ENCODE measurements at places on chromosomes 11 and 22.

GRCh38 chr11:118214210-118214914 lies 10.4 kb downstream of the JAML start:
- DNase-seq, result no peak

DNA sequence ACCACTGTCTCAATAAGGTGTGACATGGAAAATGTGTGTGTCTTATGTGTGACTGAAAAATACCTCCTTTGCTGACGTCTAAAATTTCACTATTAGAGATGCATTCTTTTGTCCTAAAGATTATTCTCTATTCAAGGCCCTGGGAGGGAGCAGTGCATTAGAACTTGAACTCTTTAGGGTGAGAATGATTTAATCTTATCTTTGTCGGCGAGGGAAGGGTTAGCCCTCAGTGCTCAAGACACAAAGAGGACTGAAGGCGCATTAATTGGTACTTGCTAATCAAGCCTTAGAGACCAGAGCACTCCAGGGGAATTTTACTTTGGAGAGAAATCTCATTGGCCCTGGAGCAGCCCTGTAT lies 29.8 kb upstream of the PLET1 start:
- DNase-seq, result no peak

- no peak for DNase-seq
Observed at GRCh38 chr11:101128571-101129202, 926 bp downstream of the PGR start.

DNA sequence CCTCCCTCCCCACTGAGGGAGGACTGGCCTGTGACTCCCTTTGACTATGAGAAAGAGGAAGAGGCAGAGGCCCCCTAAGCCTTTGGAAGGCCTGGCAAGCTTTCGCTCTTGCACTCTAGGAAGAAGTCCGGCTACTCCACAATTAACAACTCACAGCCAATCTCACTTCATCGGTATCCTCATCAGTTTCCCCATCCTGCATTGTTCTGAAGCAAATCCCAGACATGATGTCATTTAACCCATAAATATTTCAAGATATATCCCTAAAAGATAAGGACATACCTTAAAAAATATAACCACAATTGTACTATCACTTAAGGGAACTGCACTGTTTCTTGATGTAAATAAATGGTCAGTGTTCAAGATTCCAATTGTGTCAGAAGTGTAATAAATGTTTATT lies 63.1 kb downstream of the CWC15 start:
- no peak for DNase-seq

- DNase-seq, result no peak
Observed at GRCh38 chr22:27989758-27990450, 70.8 kb upstream of the PITPNB start.

- DNase-seq, result no peak
Observed at GRCh38 chr11:61870541-61871031, 20.8 kb downstream of the FADS3 start.

- no peak for DNase-seq
Observed at GRCh38 chr11:118099838-118100556, 13.2 kb upstream of the SMIM35 start.

- DNase-seq, result no peak
Observed at GRCh38 chr22:36910461-36910860, 3.0 kb upstream of the CSF2RB start.

DNA sequence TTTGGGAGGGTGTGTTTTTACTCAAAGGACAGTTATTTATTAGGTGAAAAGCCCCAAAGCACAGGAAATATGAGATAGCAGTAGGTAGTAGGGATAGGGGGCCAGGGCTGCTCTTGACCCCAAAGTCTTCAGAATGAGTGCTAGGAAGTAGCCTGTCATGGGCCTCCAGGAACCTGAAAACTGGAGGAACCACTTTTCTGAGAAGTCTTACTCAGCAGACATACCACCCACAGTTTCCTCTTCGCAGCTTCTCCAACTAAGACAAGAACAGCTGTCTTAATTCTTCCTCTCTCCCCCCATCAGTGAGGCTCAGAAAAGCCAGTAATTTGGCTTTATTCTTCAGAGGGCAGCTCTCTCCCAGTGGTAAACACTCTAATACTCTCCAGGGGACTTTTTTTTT lies 84.0 kb upstream of the CTSC start:
- DNase-seq, result no peak

- DNase-seq, result no peak
Observed at GRCh38 chr22:30247974-30248373, 1.4 kb upstream of the LIF start.

DNA sequence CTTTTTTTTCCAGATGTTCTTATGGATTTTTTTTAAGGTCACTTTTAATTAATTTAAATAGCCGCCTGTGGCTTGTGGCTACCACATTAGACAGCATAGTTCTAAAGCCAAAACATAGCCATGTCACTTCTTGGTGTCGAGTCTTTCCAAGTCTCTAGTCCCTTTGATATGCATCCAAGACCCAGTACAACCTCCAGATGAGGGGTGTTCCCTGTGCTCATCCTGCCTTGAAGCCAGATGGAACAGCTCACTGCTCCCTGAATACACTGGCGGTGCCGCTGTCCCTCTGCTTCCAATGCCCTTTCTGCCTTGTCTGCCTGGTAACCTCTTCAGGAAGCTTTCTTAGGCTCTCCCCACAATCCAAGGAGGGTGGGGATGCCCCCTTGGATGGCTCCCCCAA lies 338.0 kb downstream of the TENM4 start:
- DNase-seq, result no peak

- DNase-seq, result no peak
Observed at GRCh38 chr11:65899356-65900124, 648 bp downstream of the FOSL1 start.

- DNase-seq, result no peak
Observed at GRCh38 chr11:104198576-104198975, 34.6 kb upstream of the PDGFD start.

DNA sequence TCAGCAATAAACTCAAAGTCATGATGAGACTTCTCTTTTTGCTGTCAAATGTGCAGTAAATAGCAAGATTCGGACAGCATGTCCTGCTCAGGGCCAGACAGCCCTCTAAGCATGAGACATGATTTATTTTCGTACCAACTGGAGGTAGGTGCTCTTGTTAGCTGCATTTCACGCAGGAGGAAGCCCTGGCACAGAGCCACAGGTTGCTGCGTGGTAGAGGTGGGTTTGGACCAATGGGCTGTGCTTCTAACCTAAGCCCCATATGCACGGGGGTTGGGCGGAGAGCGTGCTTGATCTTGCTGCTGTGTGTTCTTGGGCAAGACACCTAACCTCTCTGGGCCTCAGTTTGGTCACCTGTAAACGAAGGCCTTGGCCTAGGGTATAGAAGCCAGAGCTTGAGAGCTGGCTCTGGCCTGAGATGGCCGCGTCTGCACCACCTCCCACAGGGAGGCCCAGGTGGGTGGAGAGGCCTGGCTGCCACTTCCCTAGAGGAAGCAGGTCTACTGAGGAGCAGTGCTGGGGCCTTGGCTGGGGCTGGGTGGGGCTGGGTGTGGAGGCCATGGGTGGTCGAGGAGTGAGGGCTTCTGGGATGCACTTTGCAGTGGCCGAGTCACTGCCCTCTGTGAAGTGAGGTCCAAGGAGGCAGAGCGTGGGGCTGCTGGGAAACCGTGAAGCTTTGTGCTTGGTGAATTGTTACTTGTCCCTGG lies 38.5 kb upstream of the GRAMD4 start:
- no peak for DNase-seq

GRCh38 chr11:16278273-16278672 lies 78.1 kb downstream of the SOX6 start:
- no peak for DNase-seq

DNA sequence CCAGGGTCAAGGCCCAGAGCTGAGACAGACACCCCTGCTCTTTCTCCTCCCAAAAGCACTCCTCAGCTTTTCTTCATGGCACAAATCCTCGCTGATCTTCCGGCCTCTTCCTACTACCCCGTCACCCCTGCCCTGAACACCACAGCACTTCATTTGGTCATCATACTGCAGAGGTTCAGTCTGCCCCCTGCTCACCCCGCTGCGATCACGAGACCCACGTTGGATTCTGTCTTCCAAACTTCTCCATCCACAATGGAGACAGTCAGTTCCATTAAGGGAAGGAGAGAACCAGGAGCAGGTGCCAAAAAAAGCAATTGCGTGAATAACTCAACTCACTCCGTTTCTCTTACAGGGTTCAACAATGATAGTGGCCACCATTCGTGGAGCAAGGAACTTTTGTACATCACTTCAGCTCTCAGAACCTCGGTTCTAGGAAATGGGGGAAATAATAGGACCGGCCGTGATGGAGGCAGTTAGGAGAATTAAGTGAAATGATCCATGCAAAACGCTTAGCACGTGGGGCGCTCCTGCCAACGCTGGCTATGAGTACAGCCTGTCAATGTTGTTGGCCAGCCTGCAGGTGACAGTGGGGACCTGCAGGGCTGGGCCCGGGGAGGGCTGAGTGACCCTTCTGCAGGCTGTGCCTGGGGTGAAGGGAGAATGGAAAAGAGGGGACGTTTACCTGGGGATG lies 45.9 kb downstream of the MN1 start:
- no peak for DNase-seq

- no peak for DNase-seq
Observed at GRCh38 chr11:93686812-93687211, 25.3 kb downstream of the CEP295 start.

DNA sequence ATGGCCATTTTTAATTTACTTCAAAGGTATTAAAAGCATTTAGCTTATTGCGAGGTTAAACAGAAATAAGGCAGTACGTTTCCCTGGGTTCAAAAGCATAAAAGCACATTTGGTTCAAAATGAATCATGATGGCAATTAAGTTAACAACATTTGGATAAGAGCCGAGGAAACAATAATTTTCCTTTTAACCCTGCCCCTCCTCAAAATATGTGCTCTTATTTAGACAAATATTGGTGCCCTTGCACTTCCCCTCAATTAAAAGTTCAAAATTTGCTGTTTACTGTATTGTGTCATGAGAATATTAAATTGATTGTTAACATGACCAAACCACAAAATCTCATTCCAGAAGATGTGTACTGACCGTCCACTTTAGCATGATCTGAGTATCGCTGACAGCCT lies 48.7 kb downstream of the VSIG10L2 start:
- DNase-seq, result no peak

GRCh38 chr11:214083-214482 lies 6.6 kb downstream of the RIC8A start:
- no peak for DNase-seq

DNA sequence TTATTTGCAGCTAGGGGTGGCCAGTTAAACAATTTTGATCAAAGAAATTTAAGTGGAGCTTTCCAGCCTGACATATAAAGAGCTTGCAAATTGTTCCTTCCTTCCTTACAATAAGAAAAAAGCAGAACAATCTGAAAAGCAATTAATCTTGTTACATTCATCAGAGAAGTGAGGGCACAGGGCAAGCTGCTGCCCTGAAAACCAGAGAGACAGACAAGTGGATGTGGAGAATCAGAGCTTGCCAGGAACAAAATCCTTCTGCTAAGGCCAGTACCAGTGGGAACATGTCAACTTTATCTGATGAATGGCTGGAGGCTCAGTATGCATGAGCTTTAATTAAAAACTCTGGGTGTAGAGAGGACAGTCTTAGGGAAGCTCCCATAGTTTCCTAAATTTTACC lies 8.8 kb downstream of the CCDC179 start:
- DNase-seq, result no peak

DNA sequence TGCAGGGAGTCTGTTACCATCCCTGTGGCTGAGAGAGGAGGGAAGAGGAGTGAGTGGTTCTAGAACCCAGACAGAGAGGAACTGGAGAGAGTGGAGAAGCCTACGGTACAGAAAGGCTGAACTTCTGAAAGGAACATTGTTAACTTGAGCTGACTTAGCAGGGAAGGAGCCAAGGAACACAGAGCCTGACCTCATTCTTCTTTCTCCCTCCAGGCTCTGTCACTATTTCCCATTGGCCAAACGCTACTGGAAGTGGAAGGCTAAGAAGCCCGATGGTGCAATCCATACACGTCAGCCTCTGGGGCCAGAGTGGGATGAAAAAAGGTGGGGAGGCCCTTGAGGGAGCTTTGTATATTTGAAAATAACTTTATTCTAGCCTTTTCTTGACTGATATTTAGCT lies 16.5 kb upstream of the WT1 start:
- DNase-seq, result no peak

DNA sequence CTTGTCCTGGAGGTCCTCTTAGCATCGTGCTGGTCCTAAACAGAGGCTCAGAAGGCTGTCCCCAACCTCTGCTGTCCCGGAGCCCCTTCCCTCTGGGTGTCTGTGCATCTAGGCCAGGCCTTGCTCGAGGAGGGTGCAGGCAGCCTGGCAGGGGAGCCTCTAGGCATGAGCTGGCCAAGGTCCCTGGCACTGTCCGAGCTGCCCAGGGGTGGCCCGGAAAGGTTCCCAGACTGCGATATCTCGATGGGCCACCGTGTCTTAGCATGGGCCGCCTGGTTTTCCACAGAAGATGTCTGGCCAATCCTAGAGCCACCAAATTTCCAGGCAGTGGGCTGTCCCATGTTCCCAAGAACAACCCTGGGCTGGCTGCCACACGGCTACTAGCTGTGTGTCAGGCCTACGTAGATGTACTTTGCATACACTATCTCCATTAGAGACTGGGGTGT lies 24.6 kb upstream of the SMIM38 start:
- no peak for DNase-seq
